Adipocyte (in vitro differentiated cells): ENCODE measurements at places on chromosomes 2 and 18.
A peak's percentile ranks its signal among the peaks of the same experiment; 100 is the strongest.

DNA sequence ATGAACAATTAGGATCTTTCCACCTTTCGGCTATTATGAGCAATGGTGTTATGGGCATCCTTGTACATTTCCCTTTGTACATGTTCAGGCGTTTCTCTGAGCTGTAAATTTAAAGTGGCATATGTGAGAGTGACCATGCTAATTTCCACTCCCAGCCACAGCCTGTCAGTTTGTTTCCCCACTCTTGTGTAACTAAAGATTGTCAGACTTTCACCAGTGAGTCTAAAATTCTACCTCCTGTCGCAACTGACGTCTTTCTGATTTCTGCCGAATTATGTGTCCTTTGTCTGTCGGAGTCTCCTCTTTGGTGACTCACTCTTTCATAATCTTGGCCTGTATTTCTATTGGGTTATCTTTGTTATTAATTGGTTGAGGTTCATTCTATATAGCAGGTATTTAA, 50.7 kb downstream of the TRAPPC12 start:
- no peak for DNase-seq

DNA sequence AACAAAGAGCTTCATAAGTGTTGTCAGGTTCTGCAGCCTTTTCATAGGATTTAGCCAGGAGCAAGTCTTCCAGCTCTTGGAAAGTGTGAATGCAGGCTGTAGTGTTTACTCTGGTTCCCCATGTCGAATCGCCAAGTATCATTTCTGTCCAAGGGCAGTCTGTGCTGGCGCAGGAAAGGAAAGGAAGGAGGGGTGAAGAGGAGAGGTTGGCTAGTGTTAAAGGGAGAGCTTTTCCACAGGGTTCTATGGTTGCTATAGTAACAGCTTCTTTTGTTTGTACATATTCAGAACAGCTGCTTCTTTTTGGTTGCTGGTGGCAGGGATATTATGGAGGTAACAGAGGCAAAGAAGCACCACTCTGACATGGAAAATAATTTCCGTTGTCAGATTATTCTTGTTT, 69.9 kb downstream of the KCNH7 start:
- no peak for DNase-seq

DNA sequence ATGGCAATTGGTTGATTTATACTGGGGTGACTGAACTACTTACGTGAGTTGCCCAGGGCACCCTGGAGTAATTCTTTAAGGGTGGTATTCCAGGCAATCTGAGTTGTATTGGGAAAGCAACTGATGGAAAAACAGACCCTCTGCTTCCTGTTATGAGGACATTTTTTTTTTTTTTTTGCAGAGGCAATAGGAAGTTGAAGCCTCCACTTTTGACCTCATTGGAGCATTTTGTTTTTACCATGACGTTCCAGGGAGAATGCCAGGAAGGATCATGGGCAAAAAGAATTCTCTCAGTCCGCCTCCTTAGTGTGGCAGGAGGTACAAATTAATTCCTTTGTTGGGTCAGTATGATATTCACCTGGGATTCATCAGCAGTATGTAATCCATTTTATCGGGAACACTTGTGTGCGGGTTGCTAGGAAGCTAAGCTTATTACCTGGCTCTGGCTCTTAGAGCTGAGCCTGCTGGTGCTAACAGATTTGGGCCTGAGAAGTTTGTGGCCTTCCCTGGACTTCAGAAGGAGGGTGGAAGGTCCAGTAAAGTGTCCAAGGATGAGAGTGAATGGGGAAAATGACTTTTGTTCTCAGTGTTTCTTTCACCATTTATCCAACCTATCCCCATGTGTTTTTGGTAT, 272.9 kb upstream of the EPAS1 start:
- no peak for DNase-seq

- DNase-seq: no peak
These were observed 3.3 kb downstream of the PSTPIP2 start for GRCh38 chr18:46068763-46069162.

GRCh38 chr18:48773821-48774220, 176.9 kb downstream of the SMAD7 start:
- no peak for DNase-seq

- no peak for DNase-seq
These were observed 12.4 kb upstream of the NBEAL1 start for GRCh38 chr2:203002054-203002821.

- DNase-seq: no peak
These were observed 22.2 kb downstream of the SNORC start for GRCh38 chr2:232892221-232892620.

GRCh38 chr2:240465268-240465764, 29.9 kb downstream of the GPC1 start:
- no peak for DNase-seq

DNA sequence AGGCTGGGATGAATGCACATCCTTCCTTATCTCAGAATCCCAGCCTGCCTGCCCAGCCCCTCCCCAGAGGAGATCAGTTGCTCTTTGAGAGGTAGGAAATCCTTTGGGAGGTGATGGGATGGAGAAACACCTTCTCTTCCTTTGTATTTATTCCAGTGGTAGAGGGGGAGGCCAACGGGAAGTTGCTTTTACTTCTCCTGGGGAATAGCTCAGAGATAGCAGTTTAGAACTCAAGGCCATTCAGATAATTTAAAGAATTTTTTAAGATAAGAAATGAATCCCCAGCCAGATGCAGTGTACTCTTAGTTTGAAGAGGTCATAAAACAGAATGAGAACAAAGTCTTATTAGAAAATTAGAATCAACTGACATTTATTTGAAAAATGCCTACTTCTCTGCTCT, 67.4 kb upstream of the PPM1B start:
- DNase-seq: no peak

- no peak for DNase-seq
These were observed 11.8 kb downstream of the MAPRE3 start for GRCh38 chr2:26982102-26982742.

DNA sequence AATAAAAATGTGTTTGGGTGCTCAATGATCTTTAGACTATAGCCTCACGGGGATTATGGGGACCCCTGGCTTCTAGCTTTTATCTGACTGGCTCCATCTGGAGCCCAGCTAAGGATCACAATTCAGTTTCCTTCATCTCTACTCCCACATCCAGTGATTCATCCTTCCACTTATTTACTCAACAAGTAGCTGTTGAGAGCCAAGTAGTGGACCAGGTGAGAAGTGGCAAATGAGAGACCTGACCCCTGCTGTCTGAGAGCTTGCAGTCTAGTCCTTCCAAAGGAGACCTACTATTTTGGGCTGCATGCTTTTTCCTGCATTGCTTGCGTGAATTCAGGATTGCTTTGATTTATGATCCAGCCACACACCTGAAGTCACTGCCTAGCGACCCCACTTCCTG, 10.7 kb upstream of the DSG3 start:
- DNase-seq: no peak

DNA sequence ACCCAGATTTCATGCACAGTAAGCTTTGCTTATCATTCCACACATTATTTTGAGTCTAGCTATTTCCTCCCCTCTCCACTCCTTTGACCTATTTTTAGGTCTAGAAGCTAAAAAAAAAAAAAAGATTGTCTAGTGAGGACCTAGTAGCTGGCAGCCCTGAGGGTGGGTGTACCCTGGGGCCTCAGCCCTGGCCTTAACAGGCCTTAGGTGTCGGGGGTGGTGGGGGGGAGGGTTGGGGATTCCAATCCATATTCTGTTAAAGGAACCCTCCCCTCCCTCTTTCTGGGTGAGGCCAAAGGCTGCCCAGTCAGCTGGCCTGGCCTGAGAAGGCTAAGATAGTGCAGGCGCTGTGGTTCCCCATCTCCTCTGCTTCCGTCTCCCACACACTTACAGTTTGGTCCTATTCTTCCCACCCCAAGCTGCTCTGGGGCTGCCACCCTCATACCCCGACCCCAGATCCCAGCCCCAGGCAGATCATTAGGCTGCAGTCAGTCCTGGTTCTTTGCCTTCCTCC, 65.5 kb upstream of the HK2 start:
- DNase-seq: peak; percentile 73

DNA sequence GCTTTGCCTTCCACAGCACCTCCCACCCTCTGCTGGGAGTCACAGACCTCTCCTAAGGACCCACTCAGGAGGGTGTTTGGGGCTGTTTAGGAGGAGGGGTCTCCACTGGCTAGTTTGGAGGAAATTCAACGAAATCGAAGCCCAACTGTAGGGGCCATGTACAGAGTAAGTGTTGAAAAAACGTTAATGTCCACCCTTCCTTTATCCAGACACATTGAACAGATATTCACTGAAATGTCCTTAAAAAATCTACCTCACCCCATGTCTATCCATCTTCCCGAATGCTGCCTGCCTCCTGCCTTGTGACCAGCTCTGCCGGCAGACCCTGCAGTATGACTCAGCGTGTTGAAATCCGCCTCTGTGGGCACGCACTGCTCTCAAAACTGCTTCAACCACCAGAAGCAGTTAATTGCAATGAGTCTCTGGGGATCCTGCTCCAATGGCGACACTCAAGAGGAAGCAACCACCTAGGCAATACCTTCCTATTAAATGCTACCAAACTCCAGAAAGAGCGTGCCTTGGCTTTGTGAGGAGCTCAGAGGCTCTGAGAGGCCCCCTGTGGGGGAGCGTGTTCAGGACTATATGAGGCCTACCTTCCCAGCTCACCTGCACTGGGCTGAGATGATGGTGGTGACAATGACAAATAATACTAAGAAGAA, 61.4 kb upstream of the RTN4 start:
- DNase-seq: peak; percentile 96

DNA sequence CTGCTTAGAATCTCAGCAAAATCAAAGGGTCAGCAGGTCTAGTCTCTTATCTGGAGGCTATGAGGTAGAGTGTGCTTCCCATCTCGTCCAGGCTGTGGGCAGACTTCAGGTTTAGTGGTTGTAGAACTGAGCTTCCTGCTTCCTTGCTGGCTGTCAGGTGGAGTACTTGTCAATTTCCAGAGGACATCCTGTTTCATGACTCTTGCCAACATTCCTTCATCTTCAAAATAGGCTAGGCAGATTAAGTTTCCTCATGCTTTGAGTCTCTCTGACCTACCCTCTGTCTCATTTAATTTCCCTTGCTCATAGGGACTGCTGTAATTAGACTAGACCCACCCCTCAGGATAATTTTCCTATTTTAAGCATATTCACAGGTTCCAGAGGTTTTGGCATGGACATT, 562.6 kb downstream of the SPAG16 start:
- peak; percentile 57 for DNase-seq

DNA sequence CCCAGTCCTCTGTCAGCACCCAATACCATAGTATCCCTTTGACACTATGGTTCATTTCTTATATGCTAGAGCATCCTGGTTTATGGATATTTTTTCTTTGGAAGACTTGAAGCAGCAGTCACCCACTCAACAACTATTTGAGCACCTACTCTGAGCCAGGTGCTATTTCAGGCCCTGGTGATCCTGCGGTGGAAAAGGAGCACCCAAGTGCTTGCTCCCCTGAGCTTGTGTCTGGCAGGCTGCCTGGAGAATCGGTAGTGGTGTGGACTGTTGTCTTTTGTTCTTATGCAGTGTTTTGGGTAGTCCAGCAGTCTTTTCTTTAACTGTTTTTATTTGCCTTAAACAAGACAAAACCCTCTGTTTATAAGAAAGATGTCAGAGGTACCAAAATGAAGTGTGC, 28.9 kb downstream of the NCK2 start:
- no peak for DNase-seq

DNA sequence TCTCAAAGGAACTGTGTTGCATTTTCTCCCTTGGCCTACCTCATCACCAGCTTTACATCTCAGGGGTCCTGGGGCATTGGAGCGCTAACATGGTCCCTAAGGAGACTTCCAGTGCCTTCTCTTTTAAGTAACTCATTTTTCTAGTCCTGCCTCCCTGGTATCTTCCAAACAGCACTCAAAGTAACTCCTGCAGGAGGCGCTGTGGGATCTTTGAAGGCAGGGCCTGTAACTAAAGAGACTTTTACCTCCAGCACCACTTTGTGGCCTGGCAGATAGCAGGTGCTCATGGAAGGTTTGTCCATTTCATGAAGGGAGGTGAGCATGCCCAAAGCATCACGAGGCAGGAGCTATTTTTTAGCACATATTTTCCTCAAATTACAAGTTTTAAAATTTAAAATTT, 411.0 kb upstream of the GYPC start:
- DNase-seq: peak; percentile 0

DNA sequence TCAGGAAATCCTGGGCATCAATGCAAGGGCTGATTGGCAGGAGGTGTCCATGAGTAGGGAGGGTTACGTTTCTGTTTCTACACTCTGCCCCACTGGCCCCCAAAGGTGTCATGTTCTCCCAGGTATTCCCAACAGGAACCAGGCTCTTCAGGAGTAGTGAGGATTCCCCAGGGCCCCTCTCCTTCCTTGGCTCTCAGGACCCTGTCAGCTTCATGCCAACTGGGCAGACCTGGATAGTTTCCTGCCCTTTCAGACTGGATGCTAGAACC, 480.6 kb upstream of the HS6ST1 start:
- DNase-seq: no peak
